ENCODE measurements at places on chromosomes 4 and X.

- DNase-seq: no peak
Measured at GRCh38 chr4:154009788-154010187, 220.9 kb upstream of the SFRP2 start.

- no peak for DNase-seq
Measured at GRCh38 chr4:7285244-7286094, 93.1 kb downstream of the SORCS2 start.

DNA sequence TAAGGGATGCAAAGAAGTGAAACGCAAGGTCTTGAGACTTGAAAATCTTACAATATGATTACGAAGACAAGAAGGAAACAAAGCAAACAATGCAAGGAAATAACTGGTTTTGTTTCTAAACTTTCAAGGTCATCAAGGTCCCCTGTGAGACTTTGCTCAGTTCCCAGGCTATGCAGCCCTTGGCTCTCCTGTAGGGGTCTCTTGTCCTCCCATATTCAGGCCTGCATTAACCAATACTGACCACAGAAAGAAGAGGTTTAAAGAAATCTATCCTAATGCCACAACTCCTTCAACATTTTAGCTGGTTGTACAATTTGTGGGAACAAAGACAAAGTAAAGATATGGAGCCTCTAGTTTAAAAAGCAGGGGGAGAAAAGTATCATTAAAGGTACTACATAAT, 209.2 kb downstream of the LHFPL1 start:
- no peak for DNase-seq

GRCh38 chr4:14669371-14669770, 332.9 kb upstream of the CPEB2 start:
- no peak for DNase-seq

DNA sequence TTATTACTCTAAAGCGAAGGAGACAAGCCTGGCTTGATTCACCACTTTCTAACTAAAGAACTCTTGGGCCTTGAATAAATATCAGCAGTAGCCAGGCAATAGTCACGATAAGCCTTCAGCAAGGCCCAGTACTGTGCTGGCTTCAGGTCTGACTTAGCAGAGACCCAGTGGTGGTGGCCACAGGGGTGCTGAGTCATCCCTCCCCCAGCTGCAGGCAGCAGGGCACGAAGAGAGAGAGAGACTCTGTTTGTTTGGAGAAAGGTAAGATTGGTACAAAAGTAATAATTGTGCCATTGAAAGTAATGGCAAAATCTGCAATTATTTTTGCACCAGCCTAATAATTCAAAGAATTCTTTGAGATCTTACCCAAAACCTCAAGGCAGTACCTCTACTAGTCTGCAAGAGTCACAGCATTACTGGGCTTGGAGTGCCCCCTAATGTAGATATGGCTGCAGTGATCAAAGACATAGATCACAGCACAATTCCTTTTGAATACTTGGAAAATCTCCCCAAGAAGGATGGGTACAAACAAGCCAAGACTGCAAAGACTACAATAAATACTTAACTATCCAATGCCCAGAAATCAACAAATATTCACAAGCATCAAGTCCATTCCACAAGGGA, 159.5 kb upstream of the USP38 start:
- no peak for DNase-seq

GRCh38 chr4:164700471-164700870, 53.5 kb upstream of the SMIM31 start:
- DNase-seq: no peak

DNA sequence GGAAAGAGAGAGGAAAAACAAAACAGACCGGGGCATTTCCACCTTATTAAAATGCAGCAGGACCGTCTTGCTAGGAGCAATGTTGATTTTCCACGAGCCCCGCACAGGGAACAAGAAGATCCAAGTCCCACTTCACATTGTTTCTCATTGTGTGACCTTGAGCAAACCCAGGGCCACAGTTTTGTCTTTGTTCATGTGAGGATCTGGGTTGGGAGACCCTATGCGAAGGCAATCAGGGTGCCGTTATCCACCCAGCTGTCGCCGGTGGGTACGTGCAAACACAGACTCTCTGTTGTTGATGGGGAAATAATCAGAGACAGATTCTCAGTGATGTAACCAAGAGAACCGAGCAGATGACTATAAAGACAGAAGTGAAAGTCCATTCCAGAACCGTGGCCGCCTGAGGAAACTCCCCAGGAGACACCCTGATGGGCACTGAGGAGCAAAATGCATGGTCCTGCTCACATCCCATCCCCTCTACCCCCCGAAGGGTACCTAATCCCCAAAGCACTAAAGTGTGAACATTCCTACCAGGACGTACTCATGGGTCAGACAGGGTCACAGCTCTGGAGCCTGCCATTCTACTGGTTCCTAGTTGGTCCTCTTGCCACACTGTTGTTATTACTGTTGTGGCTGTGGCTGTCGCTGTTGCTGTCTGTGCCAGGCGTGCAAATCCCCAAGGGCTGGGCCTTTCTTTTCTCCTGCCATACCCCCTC, 102.7 kb upstream of the RBPJ start:
- no peak for DNase-seq

DNA sequence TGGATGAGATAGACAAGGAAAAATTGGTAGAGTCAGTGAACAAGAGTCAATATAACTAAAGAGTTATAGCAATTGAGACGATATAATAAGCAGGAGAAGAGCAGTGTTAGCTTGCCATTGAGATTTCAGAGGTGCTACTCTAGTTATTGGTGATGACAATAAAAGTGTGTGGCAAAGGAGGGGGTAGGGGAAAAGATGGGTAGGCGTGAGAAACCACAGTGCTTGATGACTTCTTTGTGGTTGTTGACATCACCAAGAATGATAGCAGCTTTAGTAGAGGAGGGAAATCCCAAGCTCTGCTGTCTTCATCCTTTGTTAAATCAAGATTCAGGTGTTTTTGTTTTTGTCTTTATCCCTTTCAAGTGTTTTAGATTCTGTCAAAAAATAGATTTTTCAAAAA, 179.9 kb upstream of the PPP3CA start:
- peak; percentile 13 for DNase-seq

GRCh38 chr4:147844781-147845180, 112.9 kb downstream of the ARHGAP10 start:
- DNase-seq: no peak

- DNase-seq: no peak
Measured at GRCh38 chr4:125837493-125838201, 522.9 kb downstream of the FAT4 start.

- no peak for DNase-seq
Measured at GRCh38 chr4:110865611-110866259, 242.9 kb upstream of the PITX2 start.

DNA sequence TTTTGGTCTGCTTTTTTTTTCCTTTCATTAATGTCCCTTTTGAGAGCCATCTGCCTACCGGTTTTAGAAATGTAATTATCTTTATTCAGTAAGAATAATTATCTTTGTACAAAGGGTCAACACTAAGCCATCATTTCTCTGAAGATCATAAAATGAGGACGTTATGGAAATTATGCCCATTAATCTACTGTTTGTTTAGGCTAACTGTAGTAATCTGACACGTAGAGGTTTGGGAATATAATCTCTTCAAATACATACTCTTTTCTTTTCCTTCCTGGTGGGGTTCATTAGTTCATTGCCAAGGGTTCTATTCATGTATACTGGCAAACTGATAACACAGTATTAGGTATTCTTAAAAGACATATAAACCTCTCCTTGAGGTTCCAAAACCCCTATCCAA, 3.8 kb upstream of the HSD17B13 start:
- no peak for DNase-seq

DNA sequence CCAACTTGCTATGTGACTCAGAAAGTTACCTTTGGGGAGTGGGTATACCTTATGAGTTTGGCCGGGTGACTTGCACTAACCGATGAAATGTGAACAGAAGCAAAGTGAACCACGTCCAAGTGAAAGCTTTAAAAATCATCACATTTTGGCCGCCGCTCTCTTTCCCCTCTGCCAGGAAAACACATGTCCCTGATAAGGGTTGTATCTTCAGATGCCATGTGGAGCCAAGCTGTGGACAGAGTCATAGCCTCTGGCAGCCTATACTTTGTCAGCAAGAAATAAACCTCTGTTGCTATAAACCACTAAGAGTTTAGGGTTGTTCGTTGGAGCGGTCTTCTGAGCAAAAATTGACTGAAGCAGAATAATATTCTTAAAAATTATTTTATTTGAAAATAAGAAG, 92.3 kb downstream of the PRDM5 start:
- DNase-seq: no peak

DNA sequence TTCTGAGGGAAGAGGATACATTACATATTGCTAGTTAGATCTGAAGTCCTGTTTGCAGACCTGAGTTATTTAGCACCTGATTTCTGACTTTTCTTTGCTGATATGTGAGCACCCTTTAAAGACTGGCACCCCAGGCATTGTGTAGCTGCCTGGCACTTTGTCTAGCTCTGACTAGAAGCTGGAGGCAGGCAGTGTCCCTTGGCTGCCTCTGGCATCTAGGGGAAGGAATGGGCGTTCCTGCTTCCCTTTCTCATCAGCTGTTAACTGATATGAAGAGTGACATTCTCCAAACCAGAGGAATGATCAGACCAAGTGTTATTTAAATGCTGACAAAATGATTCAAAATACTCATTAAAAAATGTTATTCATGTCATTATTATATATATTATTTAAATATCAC, 30.3 kb upstream of the SHISA3 start:
- DNase-seq: no peak

DNA sequence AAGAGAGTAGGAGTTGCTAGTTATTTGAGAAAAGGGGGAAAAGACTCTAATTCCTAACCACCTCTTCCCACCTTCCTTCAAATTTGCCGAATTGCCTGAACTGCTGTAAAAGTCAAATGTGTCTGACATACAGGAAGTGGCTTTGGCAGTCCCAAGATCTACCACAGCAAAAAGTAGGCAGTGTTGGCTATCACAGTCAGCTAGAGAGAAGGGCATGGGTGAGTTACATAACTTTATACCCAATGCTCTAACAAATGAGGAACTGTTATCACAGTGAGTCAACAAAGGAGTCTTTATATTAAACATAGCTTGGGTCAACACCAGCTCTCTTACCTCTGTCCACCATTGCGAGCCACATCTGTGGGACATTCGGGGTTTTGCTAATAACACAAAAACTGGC, 2.4 kb upstream of the MBNL3 start:
- no peak for DNase-seq

DNA sequence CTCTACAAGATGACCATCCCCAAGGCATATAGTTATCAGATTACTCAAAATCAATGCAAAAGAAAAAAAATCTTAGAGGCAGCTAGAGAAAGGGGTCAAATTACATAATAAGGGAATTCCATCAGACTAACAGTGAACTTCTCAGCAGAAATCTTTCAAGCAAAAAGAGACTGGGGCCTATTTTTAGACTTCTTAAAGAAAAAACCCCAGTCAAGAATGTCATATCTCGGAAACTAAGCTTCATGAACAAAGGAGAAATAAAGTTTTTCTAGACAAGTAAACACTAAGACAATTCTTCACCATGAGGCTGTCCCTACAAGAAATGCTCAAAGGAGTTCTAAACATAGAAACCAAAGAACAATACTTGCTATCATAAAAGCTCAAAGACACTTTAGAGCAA, 51.7 kb downstream of the RAB28 start:
- DNase-seq: no peak

DNA sequence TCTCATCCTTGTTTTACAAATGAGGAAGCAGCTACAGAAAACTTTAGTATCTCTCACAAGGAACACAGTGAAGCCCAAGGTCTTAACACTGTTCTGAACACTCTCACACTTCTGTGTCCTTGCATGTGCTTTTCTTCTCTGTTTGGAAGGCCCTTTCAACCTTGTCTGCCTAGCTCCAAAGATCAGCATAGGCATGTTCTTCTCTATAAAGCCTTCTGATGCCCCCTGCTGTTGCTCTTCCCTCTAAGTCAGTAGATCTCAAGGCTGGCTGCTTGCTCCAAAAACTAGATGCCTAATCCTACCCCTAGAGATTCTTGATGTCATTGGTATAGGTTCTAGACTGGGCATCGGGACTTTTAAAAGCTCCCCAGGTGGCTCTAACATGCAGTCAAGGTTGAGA, 5.9 kb downstream of the APOO start:
- DNase-seq: no peak

DNA sequence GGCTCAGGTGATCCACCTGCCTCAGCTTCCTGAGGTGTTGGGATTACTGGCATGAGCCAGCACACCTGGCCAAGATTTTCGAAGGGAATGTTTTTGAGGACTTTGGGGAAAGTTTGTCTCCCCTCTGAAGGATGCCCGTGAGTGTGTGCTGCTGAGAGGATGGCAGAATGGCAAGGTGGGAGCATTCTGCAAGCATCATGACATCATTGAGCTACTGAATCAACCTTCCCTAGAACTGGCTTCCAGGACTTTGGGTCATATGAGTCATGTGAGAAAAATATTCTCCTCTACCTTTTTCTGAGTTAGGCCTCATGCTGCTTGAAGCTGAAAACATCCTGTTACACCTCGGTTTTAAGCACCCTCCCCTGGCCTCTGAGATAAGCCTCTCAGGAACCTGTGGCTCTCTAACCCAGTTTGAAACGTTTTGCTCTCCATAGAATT, 31.0 kb downstream of the TMEM131L start:
- DNase-seq: no peak

- no peak for DNase-seq
Measured at GRCh38 chrX:120023259-120023658, 54.2 kb downstream of the RHOXF2B start.

GRCh38 chr4:188911199-188911598, 772.0 kb downstream of the TRIML1 start:
- DNase-seq: no peak

DNA sequence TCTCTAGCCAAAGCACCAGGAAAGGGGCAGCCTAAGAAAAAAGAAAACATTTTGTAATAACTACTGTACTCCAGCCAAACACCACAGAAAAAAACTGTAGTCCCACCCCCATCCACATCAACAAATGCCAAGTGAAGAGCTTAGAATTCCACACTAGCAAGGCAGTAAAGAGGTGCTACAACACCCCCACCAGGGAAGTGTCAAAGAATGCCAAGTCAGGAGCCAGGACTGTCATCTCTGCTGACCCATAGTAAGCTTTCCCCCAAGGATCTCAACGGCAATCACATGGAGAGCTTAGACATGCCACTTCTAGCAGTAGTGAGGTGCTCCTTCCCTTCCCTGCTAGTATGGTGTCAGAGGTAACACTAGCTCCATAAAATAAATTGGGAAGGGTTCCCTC, 34.4 kb upstream of the CCDC160 start:
- DNase-seq: no peak

- DNase-seq: no peak
Measured at GRCh38 chr4:154315741-154316140, 175.9 kb downstream of the DCHS2 start.

DNA sequence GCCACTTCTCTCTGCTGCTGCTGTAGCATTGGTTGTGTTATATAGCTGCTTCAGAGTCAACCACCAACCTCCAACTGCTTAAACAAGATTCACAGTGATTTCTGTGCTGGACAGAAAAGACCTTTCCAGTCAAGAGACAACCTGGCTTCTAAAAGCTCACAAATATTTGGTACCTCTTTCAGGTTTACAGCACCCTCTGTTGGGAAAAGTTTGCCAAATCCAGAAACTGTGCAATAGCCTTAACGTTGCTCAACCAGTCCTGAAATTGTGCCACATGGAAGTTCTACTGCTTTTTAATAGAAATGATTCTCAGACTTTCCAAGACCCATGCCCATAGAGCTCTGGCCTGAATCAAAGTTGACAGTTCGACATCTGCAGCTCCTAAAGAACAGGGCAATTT, 842.1 kb upstream of the HTR2C start:
- no peak for DNase-seq
